ENCODE measurements at places on chromosomes 7 and 10.

- DNase-seq = no peak
These were observed 249.8 kb upstream of the PPP2R2D start for GRCh38 chr10:131650771-131651673.

- DNase-seq = no peak
These were observed 363.8 kb downstream of the PRPF18 start for GRCh38 chr10:13950543-13950939.

GRCh38 chr7:84624527-84624926, 429.9 kb upstream of the SEMA3A start:
- no peak for DNase-seq

DNA sequence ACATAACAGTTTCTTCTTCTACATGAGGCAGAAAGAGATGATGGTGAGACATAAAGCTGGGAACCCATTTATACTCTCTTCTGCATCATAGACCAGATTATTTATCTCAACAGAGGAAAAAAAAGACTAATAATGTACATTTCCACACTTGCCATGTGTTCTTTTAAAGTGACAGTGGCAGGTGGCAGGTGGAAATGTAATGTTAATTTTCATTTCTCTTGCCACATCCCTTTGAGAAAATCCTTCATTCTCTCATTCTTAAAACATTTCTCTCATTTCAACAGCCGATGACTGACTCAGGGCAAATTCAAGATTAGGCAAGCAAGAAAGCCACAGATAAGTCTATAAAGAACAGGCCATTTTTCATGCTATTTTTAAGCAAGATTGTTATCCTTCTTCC, 635.6 kb upstream of the SORCS1 start:
- no peak for DNase-seq

DNA sequence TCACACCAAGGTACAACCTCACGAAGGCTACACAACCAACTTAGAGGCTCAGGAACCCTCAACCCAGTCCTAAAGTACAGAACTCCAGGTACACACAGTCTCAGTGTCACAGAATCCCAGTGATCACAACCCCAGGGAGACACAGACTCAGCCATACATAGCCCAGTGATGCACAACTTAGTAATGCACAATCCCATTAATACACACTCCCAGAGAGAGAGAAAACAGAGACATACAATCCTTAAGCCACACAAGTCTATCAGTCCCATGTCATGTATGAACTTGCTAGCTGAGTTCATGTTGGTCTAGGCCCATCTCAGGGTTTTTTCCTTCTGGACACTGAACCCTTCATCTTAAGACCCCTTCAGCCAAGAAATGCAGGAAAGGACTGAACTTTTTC, 4.6 kb downstream of the KCNIP2 start:
- DNase-seq = no peak

DNA sequence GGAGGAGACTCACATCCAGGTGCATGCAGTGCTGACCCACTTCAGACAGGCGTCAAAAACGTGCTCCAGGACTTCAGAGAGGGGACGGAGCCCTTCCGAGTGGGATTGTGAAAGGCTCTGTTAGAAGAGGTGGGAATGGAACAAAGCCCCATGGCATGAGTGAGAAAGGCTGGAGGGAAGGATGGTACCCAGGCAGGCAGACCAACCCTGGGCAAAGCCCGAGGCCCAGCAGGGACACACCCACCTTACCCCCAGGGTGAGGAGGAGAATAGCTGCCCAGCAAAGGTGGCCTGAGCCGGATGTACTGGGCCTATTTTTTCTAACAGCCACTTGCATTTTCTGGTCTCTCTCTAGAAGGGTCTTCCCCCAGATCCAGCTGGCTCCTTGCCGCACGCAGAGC, 14.8 kb downstream of the CHAT start:
- no peak for DNase-seq
